Activated CD8-positive, alpha-beta memory T cell treated with anti-CD3 and anti-CD28 coated beads for 48 hours (primary cell): ENCODE measurements at places on chromosomes 11 and 22.

DNA sequence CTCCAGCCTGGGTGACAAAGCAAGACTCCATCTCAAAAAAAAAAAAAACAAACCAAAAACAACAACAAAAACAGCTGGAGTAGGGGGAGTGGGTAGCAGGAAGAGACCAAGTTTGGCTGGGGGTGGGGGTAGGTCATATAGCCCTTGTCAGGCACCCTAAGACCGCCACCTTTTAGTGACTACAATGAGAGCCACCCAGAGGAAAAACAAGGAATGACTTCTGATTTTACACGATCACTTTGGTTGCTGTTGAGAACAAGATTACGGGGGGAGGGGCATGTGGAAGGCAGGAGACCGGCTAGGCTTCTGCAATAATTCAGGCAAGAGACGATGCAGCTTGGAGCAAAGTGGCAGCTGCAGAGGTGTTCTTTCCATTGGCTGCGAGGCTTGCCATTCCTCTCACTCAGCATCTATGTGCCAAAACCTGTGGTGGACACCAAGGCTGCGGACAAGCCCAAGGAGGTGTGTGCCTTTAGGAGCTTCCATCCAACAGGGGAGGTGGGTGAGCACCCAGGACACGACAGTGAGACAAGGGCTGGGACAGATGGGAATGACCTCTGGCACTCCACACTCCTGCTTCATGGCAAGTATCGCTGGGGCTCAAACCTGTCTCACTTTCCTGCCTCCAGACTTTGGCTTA lies 1.7 kb downstream of the RPS19BP1 start:
- DNase-seq: no peak

- DNase-seq: no peak
Measured at GRCh38 chr22:36405671-36406538, 18.1 kb upstream of the MYH9 start.

DNA sequence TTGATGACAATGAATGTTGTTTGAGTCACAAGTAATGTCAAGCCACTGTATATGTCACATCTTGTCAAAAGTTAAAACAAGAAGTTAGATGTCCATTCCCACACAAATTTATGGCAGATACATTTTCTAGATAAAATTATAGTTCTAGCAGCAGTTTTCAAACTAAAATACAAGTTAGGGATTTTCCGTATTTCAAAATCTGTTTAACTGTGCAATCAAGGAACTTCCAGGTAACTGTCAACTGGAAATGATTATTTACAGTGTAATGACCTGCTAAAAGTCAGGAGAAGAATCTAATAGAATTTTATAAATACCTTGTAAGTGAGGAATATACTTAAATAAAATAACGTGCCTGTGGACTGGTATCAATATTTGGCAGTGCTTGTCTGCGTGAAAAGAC lies 111.5 kb downstream of the PDE3B start:
- no peak for DNase-seq

DNA sequence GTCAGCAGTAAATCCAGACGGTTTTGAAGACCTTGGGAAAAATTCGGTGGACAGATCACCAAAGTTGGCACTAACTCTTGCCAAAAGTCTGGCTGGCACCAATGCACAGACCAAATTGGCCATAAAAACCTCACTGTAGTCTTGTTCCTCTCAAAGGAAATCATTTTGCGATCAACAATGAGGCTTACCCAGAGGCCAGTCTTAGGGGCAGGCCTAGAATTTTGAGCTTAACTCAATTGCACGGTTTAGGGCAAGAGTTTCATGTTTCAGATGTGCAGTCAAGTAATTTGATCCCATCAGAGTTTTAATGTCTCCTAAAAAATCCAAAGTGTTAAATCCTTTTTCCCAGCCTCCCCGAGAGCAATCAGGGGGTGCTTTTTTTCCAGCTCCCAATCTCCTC lies 19.0 kb downstream of the MPPED2 start:
- no peak for DNase-seq

DNA sequence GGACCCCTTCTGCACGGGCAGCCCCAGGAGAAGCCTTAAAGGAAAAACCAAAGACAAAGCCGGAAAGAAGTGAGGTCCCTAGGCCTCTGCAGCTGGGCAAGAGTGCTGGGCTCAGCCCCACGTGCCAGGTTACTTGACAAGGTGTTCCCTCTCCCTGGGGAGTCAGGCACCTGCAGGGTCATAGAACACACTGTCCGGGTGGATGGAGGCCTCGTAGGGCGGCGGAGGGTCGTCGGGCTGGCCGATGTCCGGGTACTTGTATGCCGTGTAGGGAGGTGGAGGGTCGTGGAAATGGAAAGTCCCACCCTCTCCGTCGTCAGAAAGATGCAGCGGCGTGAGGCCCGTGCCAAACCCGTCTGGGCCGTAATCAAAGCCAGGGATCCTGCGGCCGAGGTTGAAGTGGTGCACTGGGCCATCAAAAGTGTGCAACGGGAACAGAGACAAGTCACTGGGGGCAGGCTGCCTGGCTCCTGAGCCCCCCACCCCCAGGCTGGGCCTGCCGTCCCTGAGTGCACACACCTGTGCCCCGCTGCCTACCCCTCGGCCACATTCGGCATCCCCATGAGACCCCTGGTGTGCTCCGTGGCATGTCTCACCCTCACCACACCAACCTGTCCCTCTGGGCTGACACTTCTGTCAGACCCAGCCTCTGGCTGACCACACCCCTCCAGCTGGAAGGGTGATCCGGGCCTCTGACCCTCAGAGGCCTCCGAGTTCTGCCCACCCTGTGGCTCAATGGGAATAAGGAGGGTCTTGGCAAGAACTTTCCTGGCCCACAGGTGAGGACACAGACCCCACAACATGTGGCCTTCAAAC lies 81.1 kb downstream of the DGCR2 start:
- DNase-seq: no peak

DNA sequence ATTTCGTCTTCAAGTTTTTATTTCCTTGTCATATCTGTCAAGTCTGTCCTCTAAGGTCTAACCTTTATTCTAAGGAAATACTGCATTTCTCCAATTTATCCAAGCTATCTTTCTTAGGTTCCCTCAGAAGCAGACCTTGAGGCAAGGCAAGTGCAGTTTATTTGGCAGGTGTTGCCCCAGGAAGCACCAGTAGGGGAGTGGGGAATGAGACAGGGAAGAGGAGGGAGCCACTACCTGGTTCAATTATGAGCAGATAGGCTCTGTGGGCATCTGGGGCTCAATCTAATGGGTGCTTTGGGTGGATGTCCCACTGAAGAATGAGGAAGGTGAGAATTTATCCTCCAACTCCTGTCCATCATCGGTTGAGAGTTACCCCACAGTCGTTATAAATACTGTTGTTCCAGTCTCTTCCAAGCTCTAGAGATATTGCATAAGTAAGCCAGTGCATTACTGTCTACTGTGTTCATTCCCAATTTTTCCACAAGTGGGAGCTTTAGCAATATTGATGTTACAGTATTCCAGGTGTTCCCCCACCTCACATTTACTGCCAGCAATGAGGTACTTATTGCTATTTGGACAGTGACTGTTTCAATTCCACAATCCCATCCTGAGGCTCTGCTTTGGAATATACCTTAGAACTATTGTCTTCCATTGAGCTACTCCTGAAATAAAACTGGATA lies 154.9 kb upstream of the CEP126 start:
- no peak for DNase-seq

GRCh38 chr11:34575261-34575660 lies 45.6 kb upstream of the EHF start:
- no peak for DNase-seq

DNA sequence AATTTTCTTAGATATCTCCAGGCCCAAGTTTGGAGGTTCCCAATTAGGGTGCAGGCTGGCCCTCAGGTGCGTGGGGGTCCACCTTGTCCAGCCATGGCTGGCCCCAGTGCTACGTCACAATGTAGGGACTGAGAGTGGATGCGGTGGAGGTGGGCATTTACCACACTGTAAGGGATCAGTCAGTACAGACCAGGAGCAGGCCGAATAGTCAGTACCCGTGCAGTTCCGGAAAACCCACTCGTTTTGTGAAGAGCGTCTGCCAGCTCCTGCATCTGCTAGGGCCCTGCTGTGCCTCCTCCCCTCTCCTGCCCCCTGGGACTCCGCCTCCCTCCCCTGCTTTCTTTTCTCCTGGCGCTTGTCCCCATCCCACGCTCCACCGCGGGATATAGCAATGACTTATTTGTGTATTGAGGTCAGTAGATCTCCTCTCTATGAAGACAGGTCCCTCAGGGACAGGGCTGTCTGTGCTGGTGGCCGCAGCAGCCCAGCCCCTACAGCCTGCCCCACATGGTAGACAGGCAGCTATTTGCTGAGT lies 50.4 kb upstream of the SEPTIN5 start:
- no peak for DNase-seq

- DNase-seq: no peak
Measured at GRCh38 chr11:133181667-133182066, 350.6 kb downstream of the OPCML start.

- no peak for DNase-seq
Measured at GRCh38 chr11:126233391-126233790, 21.8 kb downstream of the FAM118B start.

DNA sequence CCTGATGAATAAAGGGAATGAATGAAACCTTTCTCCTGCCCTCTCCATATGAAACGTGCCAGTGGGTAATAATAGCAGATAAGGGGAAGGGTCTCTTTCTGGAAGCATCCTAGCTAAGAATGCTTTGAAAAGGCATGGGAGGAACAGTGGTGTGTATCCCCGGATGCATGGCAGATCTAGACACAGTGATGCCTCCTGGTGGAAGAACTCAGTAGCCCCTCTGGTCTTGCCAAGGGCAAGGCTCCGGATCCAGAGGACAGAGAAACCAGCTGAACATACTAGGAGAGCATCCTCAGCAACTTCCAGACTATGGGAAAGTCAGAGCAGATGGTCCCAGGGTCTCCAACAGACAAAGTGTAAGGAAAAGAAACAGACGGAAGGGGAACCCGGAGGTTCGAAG lies 6.4 kb downstream of the BAIAP2L2 start:
- DNase-seq: no peak

DNA sequence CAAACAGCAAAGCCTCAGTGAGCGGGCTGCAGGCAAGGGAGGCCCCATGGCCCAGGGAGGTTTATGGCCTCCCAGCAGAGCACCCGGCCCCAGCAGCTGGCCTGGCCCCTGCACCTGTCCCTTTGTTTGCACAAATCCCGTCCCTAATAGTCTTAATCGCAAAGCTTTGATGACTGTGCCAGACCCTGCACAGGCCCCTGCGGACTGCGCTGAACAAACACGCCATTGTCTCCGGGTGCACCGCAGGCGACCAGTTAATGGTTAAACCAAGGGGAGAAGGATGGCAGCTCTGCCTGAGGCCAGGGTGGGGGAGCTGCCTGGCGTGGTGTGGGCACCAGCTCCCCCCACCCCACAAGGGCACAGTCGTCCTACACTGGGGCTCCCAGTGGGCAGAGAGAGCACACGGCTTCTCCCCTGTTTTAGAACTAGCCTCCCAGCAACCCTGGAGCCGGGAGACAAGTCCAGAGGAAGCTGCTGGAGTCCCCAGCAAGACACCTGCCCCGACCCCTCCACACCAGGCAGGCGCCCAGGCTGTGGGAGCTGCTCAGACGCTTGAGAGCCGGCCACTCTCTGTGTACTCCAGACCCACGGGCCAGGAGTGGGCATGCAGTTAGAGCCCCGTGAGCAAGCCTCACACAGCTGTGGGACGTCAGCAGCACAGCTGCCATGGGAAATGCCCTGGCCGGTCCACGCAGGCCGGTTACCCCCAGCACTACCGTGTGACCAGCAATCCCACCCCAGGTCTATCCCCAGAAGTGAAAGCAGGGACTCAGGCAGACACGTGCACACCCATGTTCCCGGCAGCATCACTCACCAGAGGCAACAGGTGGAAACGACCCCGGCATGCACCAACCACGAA lies 39.7 kb upstream of the TH start:
- no peak for DNase-seq

- no peak for DNase-seq
Measured at GRCh38 chr11:74427384-74427886, 29.2 kb upstream of the PGM2L1 start.

- DNase-seq: no peak
Measured at GRCh38 chr11:46978005-46978491, 41.5 kb downstream of the CSTPP1 start.

DNA sequence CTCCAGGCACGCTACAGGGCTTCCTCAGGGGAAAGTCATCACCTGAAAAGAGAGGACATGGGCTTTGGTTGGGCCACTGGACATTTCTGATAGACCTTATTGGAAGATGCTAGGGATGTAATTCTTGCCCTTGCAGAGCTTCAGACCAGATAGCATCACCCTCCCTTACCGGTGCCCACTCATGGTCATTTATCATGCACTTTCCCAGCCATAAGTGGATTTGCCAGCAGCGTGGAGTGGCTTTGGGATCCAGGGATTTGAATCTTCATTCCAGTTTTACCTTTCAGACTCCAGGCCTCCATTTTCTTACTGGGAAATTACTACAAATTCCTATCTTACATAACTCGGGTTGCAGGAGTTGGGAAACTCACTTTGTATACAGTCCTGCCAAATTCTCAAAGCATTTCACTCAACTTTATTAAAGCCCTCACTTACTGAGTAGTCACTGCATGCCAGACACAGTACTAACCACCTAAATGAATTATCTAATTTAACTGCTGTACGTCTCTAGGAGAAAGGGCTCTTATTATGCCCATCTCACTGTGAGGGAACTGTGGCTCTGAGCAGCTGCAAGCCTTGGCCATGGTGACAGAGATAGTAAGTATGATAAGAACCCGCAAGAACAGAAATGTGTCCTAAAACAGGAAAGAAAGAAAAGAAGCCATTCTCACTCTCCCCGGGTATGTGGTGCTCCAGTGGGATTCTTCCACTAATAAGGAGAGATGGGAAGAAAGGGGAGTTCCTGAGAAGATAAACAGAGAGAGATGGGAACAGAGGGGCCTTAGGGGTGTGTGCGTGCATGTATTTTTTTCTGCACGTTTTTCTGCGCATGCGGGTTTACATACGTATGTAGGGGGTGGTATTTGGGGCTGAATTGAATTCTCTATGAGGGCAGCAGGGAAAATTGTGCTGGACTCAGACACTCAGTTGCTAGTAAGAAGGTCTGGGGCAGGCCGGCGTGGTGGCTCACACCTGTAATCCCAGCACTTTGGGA lies 9.7 kb downstream of the CHRM1 start:
- no peak for DNase-seq

DNA sequence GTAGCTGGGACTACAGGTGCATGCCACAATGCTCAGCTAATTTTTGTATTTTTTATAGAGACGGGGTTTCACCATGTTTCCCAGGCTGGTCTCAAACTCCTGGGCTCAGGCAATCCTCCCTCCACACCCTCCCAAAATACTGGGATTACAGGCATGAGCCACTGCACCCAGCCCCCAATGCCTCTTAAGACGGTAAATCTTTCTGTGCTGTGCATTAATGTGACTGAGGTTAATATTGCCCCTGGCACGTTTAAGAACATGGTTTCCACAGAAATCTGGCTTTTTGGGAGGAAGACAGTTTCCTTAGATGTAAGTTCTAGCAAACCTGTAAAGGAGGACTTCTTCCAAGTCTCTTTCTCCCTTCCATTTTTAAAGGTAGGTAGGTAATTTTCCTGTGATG lies 6.1 kb upstream of the HORMAD2 start:
- no peak for DNase-seq

DNA sequence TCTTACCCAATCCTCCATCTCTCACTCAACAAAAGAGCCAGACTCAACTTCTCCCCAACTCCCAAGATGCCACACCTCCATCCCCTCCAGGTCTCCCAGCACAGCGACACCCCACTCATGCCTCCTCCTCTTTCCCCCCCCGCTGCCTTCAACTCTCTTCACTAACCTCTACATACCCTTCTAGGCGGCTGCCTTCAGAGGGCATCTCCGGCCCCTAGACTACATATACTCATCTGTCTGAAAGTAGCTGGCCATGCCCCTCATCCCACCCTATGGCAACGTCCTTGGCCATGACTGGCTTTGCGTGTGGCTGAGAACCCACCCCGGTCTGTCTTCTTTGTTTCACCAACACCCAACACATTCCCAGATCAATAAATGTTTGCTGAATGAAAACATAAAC lies 81.7 kb upstream of the TMEM45B start:
- DNase-seq: no peak

- DNase-seq: no peak
Measured at GRCh38 chr11:34977089-34977912, 60.9 kb downstream of the PDHX start.
